Hematopoietic multipotent progenitor cell treated with erythropoietin and hydrocortisone succinate and interleukin-3 and kit ligand, for 17 days (in vitro differentiated cells): ENCODE measurements at places on chromosomes 1 and 21.

DNA sequence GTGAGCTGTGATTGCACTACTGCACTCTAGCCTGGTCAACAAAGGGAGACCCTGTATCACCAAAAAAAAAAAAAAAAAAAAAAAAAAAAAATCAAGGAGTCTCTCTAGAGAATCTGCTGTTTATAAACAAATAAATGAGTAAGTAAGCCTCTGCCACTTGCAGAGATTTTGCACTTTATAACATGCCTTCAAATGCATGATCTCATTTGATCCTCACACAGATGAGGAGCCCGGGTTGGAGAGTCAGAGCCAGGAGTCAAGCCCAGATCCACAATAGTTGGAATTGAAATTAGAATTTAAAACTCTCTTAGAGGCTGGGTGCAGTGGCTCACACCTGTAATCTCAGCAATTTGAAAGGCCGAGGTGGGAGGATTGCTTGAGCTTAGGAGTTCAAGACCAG lies 4.0 kb downstream of the PRELP start:
- DNase-seq = no peak

DNA sequence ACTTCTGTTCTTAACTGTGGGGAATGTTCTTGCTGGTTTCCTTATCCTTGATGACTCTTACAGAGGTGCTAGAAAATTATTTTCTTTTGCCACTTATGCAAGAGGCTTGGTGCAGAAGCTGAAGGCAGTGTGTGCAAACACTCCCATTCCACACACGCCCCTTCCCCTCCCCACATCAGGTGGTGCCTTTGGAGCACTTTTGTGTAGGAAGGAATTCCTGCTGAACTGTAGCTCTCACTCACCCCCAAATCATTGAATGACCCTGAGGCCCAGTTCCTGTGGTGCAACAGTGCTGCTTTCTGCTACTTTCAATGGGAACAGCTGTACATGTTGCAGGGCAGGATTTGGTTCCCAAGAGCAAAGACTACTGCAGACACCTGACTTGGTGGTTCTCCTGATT lies 101.8 kb downstream of the CD247 start:
- DNase-seq = no peak

DNA sequence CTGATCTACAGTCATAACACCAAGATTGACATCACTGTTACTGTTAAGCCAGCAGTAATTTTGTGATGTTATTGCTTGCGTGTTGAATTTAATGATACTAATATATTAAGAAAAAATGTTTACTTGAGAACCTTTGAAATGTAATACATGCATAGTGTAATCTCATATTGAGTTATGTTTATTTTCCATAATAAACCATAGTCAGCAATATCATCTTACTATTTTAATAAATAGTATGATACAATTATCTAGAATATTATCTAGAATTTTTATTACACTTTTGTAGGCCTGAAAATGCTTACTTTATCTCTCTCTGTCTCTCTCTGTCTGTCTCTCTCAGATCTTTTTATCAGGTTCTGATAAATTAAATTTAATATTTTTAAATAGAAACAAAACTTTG lies 843.1 kb downstream of the KCNT2 start:
- no peak for DNase-seq

DNA sequence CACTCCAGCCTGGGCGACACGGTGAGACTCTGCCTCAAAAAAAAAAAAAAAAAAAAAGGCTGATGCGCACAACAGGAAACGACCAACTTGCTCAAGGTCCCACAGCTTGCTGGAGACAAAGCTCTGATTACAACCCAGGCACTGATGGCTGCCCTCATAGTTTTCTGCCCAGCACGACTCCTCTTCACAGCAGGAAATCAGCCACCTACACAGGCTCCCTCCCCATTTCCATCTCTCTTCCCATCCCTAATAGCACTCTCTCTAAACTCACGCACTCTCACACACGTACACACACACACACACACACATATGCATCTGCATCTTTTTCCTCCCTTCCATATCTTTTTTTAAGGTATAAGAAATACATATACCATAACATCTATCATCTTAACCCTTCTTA lies 153.5 kb upstream of the SOD1 start:
- DNase-seq = no peak
